Retina (tissue), 1 donor: ENCODE measurements at places on chromosomes 12 and 14.

DNA sequence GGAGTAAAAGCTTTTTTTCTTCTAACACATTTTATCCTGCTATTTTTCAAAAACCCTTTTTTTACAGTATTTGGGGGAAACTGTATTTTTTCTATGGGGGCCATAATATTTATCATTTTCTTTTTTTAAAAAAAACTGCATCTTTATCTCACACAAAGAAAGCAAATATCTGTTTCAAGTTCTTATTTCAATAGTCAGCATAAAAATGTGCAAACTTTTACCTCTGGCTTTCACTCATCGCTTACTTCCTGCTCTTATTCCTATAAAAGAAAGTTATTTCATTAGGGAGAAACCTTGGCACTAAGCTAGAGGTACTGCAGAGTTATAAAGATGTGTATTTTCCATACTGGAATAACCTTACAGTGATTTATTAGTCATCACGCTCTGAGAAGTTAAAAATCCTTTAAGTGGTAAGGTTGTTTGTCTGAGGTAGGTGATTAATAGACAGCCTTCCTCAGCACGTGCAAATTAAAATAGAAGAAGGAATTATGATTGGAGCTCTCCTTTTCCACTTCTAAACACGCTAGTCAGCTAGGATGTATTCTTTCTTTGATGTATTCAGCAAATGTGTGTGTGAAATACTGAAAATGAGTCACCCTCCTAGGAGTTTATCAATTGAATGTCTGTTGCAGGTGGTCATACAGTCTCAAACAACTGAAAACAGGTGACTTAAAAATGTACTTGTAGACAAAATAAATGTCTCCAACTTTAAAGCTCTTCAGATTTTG is 461.0 kb downstream of the GXYLT1 start:
- no peak for DNase-seq

- no peak for DNase-seq
These were observed 7.8 kb downstream of the HSP90AA1 start for GRCh38 chr14:102078831-102079699.

DNA sequence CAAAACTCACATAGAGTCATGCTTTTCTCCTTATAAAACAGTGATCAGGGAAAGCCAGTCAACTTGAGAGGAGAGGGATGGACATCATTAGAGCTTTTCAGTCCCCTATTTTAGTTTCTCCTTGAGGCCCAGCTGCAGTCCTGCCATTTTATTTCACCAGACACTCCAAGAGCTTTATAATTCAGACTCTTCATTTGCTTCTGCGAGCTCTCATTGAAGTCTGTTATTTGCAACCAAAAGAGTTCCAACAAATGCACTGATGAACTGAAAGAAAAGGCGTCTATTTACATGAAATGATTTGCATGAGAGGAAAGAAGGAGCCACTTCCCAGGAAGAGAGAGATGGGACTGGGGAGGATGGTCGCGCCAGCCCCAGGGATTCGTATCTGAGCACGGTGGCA is 86.8 kb downstream of the NDUFA12 start:
- no peak for DNase-seq

- no peak for DNase-seq
These were observed 203.7 kb upstream of the SSTR1 start for GRCh38 chr14:38003746-38004609.

- no peak for DNase-seq
These were observed 40.4 kb downstream of the P2RX4 start for GRCh38 chr12:121250359-121250758.

DNA sequence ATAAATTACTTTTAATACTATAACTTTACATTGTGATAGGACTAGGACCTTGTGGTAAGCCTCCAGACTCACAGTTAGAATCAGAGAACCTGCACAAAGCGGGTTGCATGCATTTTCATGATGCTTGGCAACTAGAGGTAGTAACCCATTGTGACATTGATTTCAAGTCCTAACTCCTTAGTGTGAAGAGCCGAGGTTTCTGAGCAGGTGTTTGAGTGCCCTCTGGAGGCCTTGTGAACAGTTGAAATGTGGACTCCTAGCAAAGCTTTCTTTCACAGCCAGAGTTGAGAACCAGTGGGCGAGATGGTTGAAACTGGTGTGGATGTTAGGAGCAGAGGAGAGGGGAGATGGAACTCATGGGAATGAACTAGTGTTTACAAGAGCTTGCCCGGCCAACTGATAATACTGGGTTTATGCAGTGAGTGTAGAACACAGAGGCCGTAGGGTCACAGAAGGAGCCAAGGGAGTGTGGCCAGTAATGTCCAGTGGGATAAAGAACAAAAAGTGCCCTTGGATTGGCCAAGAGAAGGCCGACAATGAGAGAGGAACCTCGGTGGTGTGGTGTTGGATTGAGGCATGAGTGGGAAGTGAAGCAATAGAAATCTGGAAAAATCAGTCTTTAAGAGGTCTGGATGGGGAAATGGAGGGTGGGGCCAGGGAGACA is 10.9 kb downstream of the ZNF664 start:
- DNase-seq = peak; percentile 35

DNA sequence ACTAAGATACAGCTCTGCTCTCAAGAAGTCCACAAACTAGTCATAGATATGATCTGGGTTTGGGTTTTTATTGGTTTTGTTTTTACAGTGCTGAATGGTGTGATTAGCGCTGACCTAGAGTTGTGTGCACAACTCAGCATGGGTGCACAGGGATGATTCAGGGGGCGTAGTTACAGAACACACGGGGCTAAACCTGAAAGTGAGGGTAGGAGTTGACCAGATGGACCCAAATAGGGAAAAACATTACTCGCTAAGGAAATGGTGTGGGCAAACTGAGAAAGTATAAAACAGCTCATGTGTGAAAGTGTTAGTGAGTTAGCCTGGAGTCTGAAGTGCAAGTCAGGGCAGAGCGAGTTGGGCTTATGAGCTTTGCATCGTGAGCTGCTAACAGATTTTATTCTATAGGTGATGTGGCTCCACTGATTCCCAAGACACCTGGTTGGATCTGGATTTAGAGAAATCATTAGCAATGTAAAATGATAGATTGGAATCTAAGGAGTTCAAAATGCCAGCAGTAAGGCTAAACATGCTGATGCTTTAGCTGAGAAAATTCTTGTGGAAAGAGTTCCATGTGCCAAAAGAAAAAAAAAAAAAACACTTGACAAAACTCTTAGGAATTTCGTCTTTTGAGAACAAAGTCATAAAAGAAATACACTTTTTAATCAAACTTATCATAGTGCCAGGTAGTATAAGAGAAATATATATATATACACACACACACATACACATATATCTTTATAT is 134.9 kb downstream of the SLC5A8 start:
- peak; percentile 7 for DNase-seq

DNA sequence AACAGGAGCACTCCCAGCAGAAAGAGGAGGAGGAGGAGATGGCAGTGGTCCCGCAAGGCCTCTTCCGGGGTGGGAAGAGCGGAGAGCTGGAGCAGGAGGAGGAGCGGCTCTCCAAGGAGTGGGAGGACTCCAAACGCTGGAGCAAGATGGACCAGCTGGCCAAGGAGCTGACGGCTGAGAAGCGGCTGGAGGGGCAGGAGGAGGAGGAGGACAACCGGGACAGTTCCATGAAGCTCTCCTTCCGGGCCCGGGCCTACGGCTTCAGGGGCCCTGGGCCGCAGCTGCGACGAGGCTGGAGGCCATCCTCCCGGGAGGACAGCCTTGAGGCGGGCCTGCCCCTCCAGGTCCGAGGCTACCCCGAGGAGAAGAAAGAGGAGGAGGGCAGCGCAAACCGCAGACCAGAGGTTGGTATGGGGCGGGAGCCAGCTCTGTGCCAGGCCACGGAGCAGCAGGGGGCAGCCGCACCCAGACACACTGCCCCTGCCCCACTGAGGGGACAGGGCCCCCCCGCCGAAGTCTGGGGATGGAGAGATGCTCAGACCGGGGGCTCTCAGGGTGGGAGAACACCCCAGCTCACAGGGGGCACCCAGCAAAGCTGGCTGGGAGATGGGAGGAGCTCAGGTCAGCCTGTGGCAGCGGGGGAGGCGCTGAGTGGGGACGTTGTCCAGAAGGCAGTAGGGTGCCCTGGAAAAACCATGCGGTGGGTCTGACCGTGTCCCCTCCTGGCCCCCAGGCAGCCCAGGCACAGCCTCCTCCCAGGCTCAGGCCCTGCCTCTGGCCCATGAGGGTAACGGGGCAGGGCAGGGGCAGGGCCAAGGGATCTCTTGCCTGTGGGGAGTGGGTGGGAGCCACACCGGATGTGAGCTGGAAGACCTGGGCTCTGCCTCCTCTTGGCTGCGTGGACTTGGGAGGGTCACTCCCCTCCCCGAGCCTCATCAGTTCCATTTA is 9.8 kb downstream of the CHGA start:
- no peak for DNase-seq

- DNase-seq = no peak
These were observed 121.9 kb downstream of the ITPR2 start for GRCh38 chr12:26711072-26711471.

DNA sequence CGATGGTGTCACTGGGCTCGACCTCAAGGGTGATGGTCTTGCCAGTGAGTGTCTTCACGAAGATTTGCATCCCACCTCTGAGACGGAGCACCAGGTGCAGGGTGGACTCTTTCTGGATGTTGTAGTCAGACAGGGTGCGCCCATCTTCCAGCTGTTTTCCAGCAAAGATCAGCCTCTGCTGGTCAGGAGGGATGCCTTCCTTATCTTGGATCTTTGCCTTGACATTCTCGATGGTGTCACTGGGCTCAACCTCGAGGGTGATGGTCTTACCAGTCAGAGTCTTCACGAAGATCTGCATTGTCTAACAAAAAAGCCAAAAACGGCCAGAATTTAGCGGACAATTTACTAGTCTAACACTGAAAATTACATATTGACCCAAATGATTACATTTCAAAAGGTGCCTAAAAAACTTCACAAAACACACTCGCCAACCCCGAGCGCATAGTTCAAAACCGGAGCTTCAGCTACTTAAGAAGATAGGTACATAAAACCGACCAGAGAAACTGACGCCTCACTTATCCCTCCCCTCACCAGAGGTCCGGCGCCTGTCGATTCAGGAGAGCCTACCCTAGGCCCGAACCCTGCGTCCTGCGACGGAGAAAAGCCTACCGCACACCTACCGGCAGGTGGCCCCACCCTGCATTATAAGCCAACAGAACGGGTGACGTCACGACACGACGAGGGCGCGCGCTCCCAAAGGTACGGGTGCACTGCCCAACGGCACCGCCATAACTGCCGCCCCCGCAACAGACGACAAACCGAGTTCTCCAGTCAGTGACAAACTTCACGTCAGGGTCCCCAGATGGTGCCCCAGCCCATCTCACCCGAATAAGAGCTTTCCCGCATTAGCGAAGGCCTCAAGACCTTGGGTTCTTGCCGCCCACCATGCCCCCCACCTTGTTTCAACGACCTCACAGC is 717 bp downstream of the UBC start:
- peak; percentile 81 for DNase-seq

DNA sequence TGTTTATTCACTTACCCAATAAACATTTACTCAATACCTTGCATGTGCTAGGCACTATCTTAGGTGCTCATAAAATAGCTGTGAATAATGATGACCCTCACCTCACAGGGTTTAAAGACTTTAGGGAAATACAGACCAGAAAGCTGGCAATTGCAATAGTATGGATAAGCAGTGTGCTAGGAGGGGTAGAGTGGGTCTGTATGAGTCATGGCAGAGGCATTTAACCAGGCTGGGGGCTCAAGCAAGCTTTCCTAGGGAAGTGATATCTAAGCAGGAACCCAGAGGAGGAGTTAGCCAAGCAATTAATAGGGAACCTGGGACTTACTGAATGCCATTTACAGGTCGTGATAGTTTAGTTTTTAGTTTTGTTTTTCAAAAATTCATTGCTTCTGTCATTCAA is 123.9 kb upstream of the CCDC198 start:
- no peak for DNase-seq

- DNase-seq = no peak
These were observed 159.1 kb downstream of the ADGRD1 start for GRCh38 chr12:131112700-131113290.

GRCh38 chr12:30925607-30926242 is 823 bp upstream of the TSPAN11 start:
- DNase-seq = no peak

GRCh38 chr12:67562513-67563287 is 85.8 kb upstream of the DYRK2 start:
- no peak for DNase-seq

GRCh38 chr14:89958966-89959365 is 3.2 kb downstream of the TDP1 start:
- DNase-seq = no peak

GRCh38 chr12:93547778-93548177 is 24.7 kb upstream of the SOCS2 start:
- DNase-seq = no peak

- DNase-seq = no peak
These were observed 141.7 kb upstream of the AMIGO2 start for GRCh38 chr12:47221256-47222023.

GRCh38 chr14:70425354-70425753 is 8.5 kb upstream of the SYNJ2BP start:
- DNase-seq = no peak

- DNase-seq = no peak
These were observed 49.2 kb downstream of the TESPA1 start for GRCh38 chr12:54935235-54935951.

DNA sequence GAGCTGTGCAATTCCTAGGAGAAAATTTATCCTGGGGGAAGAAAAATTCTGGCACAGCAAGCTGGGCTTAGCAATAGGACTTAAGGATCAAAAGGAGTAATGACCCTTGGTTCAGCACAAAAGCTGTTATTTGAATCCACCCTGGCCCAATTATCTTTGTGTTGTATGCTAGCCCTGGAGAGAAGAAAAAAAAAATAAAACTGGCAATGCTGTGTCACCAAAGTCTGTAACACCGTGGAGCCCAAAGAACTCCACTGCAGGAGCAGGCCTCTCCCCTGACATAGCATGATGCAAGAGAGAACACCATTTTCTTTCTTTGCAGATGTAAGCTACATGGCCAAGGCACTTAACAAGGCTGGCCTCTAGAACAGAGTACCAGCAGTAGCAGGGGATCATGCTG is 63.0 kb upstream of the ARHGAP5 start:
- no peak for DNase-seq

GRCh38 chr12:46296822-46297221 is 28.0 kb upstream of the SLC38A1 start:
- DNase-seq = no peak

GRCh38 chr14:56216626-56217379 is 98.6 kb downstream of the PELI2 start:
- DNase-seq = no peak

GRCh38 chr12:4807813-4808212 is 87.6 kb downstream of the GALNT8 start:
- DNase-seq = no peak

- DNase-seq = no peak
These were observed 101.7 kb upstream of the CLEC14A start for GRCh38 chr14:38357557-38357956.

DNA sequence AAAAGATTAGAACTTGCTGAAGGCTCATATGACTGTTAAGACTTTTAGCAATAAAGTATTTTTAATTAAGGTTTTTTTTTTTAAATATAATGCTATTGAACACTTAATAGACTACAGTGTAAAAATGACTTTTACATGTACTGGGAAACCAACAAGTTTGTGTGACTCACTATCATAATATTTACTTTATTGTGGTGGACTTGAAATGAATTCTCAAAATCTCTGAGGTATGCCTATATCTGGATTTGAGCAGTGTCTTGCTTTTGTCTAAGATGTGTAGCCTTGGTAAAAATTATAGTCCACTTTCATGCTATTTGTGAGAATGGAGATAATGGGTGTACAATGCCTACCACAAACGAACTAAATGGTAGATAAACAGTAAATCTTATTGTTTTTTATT is 33.9 kb upstream of the NAV3 start:
- DNase-seq = no peak
